AG09319 (cell line): ENCODE measurements at places on chromosomes 13 and 19.

DNA sequence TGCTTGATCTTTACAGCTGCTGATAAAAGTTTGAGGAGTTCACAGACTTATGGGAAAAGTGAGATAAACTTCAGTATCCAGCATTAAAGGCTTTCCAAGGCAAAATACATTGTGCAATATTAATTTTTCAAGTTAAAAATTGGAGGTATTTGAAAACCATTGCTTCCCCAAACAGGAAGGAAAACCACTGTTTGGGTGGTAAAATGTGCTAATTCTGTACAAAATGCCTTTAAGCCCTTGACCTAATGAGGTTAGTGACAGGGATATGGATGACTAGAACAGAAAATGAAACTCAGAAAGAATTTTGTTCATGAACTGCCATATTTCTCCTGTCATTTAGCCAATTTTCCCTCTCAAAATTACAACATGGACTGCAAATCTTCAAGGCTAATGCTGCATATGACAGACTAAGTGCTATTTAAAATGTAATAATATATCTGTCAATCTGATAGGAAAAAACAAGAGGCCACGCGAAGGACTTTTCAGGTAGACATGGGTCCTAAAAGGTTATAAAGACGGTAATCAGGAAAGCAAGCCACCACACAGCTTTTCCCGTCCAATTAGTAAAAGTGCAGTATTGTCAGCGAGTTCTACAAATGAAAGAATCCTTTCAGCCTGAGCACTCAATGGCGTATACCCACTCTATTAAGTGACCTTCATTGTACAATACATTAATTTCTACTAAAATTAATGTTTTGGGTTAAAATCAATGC, 212.8 kb downstream of the ENOX1 start:
- DNase-seq, result no peak

DNA sequence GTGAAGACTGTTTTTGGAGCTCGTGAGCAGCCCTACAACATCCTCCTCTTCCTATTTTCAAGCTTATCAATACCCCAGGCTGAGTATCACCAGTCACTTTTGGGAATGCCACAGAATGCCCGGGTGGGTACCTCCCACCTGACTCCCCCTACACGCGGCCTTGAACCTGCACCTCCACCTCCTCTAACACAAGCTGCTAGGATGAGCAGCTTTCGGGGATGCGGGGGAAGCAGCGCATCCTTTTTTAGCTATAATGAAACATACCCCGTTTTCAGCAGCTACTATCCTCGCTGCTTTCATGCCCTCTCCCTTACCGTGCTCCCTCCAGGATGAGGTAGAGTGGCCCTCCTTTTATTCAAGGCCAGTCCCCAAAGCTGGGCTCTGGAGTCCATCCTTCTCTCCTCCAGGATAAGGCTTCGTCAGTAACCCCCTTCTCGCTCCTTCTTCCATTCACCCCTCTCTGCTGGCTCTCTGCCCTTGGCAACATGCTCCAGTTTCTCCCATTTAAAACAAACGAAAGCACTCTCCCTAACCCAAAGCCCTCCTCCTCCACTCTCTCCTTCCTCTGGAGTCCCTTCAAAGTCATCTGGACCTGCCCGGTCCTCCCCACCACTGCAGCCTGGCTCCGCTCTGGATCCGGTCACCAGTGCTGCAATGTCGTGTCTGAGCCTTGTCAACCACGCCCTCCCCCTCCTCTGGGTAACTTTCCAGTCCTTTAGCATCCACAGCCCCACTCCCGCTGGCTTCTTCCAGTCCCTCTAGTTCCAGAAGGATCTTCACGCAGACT, 55.3 kb downstream of the STK24 start:
- no peak for DNase-seq

- no peak for DNase-seq
These were observed 48.6 kb downstream of the NLRP12 start for GRCh38 chr19:53775524-53775923.

- DNase-seq, result peak; percentile 38
These were observed 461 bp upstream of the HSPB6 start for GRCh38 chr19:35757231-35757748.

DNA sequence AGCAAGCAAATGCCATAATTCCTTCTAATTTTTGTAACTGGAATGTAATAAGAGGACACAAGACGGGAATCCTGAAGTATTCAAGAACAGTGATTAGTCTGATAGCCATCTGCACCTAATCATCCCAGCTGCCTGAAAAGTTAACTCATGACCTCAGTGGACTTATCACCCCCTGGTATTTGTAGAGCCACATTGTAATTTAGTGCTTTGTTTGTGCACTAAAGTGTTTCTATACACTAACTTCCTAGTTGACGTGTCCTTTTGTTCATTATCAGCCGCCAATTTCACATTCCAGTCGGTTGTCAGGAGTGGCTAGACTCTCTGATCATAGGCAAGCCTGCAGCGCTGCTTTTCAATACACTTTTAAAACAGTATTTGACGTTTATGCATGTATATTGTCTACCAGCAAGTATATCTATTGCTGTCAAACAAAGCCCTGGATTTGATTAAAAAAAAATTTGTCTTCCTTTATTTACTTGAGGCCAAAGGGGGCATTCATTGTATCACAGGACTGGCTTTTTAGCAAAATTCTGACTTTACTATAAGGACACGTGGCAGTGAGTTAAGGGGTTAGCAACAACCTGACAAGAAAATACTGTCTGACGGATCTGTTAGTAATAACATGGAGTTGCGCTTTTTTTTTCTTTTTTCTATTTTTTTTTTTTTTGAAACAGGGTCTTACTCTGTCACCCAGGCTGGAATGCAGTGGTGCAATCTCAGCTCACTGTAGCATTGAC, 10.4 kb upstream of the SOX21 start:
- no peak for DNase-seq

DNA sequence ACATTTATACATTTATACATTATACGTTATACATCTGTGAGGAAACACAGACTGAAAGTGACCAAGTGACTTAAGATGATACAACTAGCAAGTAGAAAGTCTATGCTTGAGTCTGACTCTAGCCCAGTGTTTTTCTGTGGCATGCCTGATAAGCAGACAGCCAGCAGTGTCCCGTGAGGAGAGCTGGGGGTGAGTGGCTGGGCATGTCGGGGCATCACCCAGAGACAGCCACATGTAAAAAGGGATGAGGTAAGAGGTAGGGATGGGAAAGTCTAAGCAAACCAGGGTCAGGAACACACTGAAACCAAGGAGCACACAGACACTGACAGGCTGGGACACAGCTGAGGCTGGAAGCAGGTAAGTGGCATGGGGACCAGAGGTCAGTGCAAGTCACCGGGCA, 333.2 kb downstream of the FOXO1 start:
- DNase-seq, result no peak

DNA sequence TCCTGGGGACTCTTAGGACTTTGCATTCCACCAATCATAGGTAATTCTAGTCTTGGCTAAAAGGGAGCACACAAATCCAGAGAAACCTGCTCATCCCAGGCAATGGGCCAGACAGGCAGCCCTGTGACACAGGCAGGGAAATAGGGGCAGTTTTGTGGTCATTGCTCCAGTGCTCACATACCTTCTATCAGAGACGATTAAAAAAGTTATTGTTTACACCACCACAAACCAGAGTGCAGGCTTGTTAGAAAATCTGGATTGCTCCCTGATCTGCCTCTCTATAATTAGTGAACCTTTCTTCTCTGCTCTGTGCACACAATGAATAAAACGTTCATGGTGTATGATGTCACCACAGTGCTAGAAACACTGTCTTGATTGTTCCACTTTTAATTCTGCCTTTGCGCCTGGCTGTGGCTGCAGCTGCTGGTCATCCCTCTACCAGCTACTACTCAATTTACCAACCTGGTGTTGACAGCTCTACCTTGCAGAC, 121.6 kb upstream of the SPATA13 start:
- peak; percentile 59 for DNase-seq

- DNase-seq, result no peak
These were observed 9.1 kb downstream of the NOP53 start for GRCh38 chr19:47754206-47755064.

- no peak for DNase-seq
These were observed 35.6 kb downstream of the UCHL3 start for GRCh38 chr13:75585153-75585552.

DNA sequence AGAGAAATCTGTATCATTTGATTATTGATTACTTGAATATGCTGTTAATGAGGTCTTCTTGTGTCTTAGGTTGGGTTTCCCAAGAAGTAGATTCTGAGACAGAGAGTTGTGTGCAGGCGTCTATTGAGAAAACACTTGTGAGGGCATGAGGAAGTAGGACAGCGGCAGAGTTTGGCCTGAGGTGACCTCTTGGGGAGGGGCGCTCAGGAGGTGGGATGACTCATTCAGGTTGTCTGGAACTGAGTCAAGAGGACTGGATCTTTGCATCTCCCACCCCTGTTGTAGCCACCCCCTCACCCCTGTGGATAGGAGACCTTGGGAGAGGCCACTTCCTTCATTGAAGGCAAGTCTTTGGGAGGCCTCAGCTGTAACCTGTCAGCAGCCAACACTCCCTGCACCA, 35.2 kb upstream of the WDFY2 start:
- DNase-seq, result no peak

DNA sequence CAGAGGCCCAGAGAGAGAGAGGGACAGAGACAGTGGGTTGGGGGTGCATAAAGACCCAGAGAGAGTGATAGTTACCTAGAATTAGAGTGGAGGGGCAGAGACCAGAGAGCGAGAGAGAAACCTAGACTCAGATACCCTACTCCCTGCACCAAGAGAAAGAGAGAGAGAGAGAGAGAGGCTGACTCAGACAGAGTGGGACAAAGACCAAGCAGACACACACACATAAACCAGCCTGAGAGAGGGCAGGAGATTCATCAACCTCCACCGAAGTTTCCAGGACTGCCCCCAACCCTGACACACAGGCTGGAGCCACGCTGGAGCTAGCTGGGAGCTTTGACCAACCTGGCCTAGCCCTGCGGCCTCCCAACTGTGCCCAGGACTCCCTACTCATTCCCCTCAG, 12.9 kb downstream of the SYT3 start:
- no peak for DNase-seq
